ENCODE measurements at places on chromosomes 1 and 21.
A peak's percentile ranks its signal among the peaks of the same experiment; 100 is the strongest.

DNA sequence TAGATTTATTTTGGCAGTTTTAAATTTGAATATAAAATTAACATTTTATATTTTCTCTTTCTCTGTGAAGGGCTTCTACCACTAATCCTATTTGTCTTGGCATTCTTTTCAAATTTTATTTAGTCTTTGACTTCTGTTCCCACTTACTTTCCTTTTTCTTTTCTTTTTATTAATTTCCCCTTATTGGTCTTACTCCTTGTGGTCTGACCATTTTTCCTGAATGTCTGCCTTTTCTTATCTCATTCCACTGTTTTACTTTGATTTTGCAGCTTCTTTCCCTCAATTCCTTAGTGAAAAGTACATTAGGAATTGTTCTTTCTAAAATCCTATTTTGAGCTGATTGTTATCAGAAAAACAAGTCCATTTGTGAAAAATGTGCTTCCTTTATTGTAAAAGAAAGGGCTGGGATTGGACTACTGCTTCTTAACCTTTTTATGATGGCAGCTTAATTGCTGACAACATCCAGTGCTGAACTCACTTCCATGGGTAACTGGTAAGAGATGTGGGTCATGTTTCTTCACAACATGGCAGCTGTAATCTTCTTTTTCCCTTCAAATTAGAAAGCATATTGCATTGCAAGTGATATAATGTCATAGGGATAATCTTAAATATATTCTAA, 284.6 kb downstream of the DNM3 start:
- no peak for DNase-seq

- peak; percentile 29 for DNase-seq
Observed at GRCh38 chr1:1677718-1678580, 14.6 kb downstream of the SLC35E2B start.

DNA sequence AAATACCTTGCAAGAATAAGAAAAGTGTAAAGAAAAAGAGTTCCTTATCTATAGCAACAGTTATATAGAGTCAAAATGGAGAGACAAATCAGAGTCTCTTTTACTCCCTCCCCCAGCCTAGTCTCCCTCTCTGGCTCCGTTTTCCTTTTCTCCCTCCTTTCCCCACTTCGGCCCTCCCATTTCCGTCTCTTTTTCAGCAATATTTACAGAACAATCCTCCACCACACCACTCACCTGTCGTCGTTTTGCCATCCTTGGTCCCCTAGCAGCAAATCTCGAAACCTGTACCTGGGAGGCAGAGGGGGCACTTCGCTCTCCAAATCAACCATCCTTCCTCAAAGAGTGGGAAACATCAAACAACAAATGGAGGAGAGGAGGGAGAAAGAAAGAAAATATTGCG, 259 bp downstream of the KCNT2 start:
- no peak for DNase-seq

DNA sequence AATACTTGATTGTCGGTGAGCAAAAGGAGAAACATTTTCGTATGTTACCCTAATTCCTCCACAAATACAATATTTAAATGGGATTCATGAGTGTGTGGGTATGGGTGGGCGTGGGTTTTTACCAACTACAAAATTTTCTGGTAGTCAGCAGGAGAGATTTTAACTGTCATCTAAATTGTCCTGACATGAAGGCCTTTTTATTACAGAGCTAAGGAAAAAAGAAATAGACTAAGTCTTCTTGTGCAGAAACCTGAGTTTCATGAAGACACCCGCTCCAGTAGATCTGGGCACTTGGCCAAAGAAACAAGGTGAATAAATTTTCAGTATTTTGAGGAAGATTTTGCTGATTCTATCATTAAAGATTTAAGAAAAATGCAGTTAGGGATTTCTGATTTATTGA, 752 bp downstream of the RGS18 start:
- DNase-seq, result no peak

DNA sequence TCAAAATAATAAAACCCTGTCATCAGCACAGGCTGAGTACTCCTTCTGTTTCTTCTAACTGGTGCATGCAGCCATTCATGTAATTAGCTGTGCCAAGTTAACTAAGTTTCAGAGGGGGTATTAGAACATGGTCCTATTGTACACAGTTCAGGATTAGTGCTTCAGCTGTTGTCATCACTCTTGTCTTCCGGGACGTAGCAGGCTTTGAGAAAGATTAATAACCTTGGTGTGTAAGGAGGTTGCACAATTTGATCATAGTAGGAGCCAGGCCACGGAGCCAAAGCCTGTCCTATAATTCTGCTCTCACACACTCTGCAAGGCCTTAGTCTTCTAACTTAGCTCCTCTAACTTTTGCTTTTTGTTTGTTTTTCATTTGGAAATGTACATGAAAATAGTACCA, 44.7 kb downstream of the PTGFRN start:
- DNase-seq, result no peak

DNA sequence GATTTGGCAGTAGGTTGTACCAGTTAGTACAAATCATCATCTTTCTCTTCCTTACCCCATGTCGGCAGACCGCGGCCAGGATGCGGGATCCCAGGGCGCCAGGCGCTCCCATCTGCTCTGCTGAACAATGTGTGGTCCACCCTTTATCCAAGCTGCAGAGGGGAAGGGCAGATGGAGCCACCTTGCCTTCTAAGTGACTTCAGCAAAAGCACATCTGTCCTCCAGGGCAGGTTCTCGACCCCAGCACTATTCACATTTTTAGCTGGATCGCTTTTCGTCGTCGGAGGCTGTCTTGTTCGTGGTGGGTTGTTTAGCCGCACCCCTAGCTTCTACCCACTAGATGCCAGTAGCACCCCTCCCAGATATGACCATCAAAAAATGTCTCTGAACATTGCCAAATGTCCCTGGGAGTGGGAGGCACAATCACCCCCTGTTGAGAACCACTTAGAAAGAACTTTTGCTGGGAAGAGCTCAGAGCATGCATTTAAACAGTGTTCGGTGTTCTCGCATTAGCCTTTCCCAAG, 58.1 kb upstream of the SIM2 start:
- no peak for DNase-seq

GRCh38 chr1:234958066-234958705, 170.5 kb downstream of the TOMM20 start:
- DNase-seq, result no peak

DNA sequence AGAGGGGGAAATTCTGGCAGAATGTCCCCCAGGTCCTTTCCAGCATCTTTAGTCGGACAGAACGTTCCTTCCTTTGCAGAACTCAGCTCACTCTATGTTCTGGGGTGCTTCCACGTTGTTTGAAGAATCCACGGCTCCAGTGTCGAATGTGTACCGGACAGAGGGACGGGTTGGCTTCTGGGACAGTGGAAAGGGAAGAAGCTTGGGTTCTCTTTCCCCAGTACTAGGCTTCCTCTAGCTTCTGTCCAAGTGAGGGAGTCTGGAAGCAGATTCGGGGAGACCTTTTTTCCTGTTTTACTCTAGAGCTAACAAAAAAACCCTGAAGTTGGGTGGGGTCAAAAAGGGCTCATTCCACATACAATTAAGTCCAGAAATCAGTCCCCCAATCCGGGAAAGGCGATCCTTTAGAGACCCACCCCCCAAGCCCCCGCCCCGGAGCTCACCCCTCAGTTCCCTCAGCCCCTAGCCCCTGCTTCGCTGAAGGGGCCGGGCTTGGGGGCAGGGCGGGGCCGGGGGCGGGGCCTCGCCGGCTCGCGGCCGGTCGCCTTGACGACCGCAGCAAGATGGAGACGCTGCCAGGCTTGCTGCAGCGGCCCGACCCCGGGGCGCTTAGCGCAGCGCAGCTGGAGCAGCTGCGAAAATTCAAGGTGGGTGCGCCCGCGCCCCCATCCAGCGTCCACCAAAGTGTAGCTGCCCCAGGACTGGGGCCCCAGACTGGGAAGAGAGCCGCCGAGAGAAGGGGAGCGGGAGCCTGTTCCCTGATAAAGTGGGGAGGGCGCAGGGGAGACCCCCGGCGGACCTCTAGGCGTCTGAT, at the start of gene RIIAD1:
Gene RIIAD1 (plus strand): TSS at position 549 of the 814 bp plus-strand sequence. CDS start 15 bp downstream, at position 564.
- peak; percentile 8 for DNase-seq

DNA sequence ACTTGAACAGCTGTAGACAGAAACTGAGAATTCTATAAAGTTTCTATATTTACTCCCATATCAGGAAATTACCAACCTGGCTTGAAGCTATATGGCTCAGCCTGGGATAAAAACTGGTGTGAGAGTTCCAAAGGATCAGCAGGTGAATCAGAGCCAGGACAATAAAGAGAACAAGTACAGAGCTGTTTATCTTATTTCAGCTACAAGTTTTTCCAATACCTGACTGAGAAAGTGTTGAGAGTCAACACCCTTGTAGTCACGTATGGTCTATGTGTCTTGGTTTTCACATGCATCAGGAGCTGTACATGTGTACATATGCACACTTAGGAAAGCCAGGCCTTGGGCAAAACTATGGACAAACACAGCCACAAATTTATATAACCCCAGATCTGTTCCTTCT, 40.7 kb upstream of the CXADR start:
- no peak for DNase-seq

- no peak for DNase-seq
Observed at GRCh38 chr1:20732071-20732587, 374 bp downstream of the SH2D5 start.

- no peak for DNase-seq
Observed at GRCh38 chr21:44994695-44995342, 55.0 kb downstream of the SLX9 start.

- no peak for DNase-seq
Observed at GRCh38 chr1:23667411-23667810, 24.2 kb upstream of the RPL11 start.

- DNase-seq, result peak; percentile 23
Observed at GRCh38 chr1:19344372-19344810, 32.3 kb downstream of the SLC66A1 start.

DNA sequence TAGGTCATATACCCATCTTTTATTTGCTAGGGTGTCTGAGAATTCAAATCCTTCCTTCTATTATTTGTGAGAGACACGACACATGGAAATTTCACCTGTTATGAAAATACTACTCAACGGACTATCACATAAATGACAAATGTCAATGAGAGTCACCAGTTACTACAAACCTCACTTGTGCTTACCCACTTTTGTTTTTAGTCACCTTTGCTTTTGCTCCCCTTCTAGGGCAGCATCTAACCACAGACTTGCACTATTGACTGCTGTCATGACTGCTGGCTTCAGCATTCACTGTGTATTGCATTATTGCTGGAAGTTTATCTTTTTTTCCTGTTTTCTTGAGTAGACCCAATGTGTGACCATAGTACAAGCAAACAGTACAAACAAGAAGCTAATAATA, 1048.0 kb downstream of the PLA2G4A start:
- no peak for DNase-seq

- no peak for DNase-seq
Observed at GRCh38 chr1:38444770-38445442, 398.3 kb upstream of the POU3F1 start.

DNA sequence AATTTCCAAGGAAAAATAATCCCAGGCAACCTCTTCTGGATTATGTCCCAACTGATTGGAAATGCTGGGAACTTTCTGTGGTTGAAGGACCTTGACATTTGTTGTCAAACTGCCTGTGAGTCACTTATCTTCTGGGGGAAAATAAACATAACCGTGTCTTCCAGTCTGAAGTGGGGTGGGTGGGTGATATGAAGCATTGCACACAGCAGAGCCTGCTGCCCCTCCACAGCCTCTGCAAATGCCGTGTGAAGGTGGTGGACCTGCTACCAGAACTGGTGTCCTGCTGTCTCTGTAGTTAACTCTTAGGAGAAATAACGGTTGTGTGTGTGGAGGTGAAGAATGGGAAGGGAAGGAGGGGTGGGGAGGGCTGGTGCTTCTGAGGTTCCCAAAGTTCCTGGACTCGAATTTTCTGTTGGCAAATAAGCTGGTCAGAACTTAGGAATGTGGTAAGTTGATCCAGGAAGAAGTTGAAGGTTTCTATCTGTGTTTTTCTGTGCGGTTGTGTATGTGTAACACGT, 23.2 kb downstream of the GALNT2 start:
- DNase-seq, result no peak

DNA sequence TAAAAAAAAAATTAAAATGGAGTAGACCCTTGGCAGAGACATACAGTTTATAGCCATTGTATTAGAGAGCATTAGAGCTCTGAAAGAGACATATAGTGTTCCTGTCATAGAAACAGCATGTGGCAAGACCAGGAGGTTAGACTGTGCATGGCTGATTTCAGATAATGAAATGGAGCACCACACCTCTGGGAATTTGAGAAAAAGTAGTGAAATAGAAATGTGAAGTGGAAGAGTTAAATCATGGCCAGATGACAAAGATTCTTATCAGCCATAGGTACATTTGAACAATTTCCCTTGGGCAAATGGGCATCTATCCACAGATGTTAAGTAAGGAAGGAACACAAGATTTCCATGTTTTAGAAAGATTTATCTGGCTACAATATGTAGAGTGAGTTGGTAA, 1083.1 kb downstream of the PLA2G4A start:
- DNase-seq, result no peak

DNA sequence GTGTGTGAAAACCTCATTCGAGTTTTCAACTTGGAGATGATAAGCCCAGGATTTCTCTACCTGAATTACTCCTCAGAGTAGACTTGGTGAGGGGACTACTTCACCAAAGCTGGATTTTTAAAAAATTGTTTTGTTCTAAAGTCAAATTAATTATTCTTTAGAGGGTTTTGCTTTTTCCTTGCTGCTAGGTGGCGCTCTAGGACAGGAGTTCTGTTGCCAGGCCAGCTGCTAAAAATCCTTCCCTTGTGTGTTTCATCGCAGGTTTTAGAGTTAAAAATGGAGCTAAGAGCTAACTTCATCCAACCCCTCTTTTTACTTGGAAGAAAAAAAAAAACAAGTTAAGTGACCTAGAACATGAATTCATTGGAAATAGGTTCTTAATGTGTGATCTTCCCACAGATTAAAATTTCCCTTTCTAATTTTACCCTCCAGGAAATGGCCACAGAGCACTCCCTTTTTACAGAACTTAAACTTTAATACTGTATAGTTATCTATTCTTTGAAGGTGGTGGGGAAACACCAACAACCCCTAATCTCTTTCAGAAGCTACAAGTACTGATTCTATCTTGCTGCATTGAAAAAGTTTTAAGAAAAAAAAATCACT, 36.7 kb upstream of the FAM163A start:
- DNase-seq, result peak; percentile 46

- DNase-seq, result no peak
Observed at GRCh38 chr1:183907070-183907469, 102.2 kb downstream of the RGL1 start.

DNA sequence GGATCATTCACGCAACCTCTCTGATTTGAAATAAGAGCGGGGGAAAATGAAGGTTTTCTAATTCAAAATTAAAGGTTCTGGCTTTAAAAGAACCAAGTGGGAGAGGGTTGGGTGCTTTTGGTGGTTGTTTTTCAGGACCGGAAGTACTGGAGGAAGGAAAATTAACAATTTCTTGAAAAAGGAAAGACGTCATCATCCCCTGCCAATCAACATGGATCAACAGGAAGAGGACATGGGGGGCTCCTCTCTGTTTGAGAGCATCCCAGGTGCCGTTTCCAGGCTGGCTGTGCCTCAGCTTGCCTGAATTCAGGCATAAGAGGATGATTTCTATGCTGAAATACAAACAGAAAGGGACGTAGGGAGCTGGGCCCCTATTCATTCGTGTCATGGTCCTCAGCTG, 21.6 kb upstream of the NID1 start:
- no peak for DNase-seq

DNA sequence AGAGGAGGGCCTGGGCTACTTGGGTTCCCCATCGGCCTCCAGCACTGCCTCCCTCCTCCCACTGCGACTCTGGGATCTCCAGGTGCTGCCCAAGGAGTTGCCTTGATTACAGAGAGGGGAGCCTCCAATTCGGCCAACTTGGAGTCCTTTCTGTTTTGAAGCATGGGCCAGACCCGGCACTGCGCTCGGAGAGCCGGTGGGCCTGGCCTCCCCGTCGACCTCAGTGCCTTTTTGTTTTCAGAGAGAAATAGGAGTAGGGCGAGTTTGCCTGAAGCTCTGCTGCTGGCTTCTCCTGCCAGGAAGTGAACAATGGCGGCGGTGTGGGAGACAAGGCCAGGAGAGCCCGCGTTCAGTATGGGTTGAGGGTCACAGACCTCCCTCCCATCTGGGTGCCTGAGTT, 24.4 kb downstream of the EIF2D start:
- DNase-seq, result no peak
